ENCODE measurements at places on chromosomes 6 and 20.

GRCh38 chr6:143941852-143942627 is 66.0 kb downstream of the PLAGL1 start:
- DNase-seq, result no peak

DNA sequence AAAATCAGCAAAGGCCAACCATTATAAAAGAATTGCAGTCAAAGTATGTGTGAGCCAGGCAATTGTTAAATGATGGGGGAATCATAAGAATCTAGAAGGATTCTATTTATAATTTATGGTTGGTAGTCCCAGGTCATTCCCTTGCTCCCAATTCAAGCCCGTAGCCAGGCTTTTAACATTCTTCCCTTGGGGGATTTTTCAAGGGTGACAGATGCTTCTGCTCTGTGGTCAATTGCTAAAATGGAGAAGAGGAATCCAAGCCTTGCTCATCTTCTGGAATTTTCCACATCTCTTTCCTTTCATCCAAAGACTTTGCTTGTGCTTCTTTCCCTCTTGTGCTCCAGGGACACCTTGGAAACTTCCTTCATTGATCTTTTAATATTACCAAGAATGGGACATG is 18.0 kb upstream of the BCAS1 start:
- DNase-seq, result no peak

- DNase-seq, result no peak
These were observed 467.3 kb downstream of the PREX1 start for GRCh38 chr20:48360342-48360975.

DNA sequence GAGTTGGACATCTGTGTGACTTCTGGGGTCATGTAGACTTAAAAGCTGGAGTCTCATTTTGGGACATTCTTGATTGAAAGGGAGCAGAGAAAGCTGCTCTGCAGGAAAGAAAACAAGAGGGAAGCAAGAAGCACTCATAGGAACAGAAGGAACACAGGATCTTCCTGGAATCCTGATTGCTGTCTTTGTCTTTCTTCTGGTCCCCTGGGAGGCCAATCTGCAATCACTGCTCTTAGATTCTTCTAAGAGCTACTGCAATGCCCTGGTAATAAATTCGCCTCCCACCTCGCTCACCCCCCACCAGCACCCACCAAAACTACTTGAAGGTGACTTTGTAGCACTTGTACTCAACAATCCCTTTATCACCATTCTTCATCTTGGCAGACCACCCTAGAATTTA is 51.8 kb downstream of the SLC35B3 start:
- DNase-seq, result no peak

DNA sequence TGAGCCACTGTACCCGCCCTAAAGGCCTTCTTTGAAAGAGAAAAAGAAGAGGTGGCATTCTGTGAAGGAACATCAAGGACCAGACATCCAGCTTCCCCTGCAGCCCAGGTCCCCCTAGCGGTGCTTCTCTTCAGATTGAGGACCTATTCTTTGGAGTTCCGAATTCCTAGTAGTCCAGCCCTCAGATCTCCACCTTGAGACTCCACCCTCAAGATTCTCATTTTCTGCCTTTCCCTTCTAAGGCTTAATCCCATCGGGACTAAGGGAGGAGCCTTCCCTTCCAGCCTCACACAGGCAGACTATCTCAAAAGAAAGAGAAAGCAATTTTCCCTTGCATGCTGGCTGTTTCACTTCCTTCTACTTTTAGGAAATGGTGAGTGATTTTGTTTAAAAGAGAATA is 32.5 kb downstream of the MUC22 start:
- DNase-seq, result no peak

Data from NCI-H1930 (cell line).